ENCODE measurements at places on chromosomes 5 and 9. TPM values are rescaled to one million over a fixed set of nuclear protein-coding genes. Genes with fewer than 3 reads are reported as not detected.

The EQTN gene
- not detected for total RNA-seq

DNA sequence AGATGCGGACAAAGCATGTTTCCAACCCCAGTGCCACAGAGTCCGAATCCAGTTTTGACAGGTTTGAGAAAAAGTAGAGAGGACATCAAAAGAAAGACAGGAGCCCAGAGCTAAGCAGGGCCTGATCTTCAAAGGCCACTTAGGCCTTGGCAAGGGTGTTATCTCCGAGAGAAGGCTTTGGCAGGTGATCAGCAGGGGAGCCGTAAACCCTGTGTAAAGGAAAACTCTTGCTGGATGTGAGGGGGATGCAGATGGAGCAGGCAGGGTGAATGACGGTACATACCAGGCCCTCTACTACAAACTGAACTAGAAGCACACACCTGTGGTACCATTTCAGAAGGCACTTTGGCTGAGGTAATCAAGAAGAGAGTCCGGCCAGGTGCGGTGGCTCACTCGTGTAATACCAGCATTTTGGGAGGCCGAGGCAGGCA, 1.4 kb upstream of the HNRNPH1 start:
- DNase-seq: no peak

The HAVCR2 gene
- total RNA-seq: 721 TPM

The RELL2 gene
- 39.3 TPM for total RNA-seq

All from natural killer cell treated with Interleukin-12 subunit alpha and Interleukin-12 subunit beta and Interleukin-15 and Interleukin-18, amount 100 ng/mL, for 72 hours (primary cell).